ENCODE measurements at places on chromosomes 5 and 9.

GRCh38 chr9:136316896-136317676 lies 10.3 kb upstream of the GPSM1 start:
- no peak for DNase-seq

GRCh38 chr9:27337833-27338526 lies 41.0 kb upstream of the EQTN start:
- peak; percentile 48 for DNase-seq

DNA sequence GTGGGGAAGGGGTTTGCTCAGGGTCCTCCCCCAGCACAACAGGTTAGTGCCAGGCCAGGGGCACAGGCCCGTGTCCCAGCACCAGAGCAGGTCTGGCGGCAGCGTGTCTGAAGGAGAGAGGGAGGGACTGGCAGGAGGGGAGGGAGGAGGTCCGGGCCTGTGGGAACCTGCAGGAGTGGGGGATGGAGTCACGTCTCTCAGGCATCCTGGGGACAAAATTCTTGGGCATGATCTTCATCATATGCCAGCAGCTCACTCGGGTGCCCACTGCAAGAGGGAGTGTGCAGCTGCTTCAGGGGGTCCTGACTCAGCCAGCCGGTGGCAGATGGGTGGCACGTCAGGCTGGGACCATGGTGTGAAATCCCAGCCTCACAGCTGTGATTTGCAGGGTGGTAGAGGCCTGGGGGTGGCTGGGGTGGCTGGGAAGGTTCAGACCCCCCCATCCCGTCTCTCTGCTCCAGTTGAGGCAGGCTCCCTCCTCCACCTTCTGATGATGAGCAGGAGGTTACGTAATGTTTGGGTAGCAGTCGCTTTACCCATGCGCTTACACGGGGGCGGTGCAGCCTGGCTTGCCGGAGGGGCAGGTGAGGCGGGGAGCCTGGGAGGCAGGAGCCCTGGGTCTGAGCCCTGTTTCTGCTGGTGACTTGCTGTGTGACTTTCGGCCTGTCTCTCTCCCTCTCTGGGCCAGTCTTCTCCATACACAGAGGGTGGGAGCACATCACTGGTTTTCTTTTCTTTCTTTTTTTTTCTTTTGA lies 40.5 kb downstream of the NCS1 start:
- peak; percentile 69 for DNase-seq

- no peak for DNase-seq
These were observed 69.7 kb downstream of the MEF2C start for GRCh38 chr5:88813244-88813643.

DNA sequence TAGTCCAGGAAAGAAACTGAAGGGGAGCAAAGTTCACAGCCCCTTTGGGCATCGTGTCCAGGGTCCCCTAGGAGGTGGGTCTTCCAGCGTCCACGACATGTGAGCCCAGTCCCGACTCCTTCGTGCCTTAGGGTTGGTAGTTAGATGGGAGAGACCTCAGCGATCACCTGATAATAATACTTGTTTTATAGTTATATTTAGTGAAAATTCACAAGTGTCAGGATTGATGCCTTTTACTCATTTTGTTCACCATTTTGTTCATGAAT lies 20.1 kb downstream of the SPAAR start:
- no peak for DNase-seq

GRCh38 chr5:151954255-151954654 lies 29.6 kb upstream of the GLRA1 start:
- DNase-seq, result no peak

DNA sequence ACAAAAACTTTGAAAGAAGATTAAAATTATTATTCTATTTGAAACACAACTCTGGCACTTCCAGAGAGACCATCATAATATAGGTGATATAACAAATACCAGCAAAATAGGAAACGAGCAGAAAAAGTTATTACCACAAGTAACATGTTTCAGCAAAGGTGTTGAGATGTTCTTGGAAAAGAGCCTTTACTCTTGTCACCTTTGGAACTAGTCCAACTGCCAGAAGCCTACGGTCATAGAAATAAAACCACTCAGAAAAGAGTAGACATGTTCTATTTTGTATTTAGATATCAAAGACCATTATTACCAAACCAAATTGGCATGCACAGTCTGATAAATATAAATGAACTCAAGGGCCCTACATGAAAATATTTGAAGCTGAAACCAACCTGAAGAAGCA lies 145.0 kb upstream of the DMAC1 start:
- DNase-seq, result no peak

DNA sequence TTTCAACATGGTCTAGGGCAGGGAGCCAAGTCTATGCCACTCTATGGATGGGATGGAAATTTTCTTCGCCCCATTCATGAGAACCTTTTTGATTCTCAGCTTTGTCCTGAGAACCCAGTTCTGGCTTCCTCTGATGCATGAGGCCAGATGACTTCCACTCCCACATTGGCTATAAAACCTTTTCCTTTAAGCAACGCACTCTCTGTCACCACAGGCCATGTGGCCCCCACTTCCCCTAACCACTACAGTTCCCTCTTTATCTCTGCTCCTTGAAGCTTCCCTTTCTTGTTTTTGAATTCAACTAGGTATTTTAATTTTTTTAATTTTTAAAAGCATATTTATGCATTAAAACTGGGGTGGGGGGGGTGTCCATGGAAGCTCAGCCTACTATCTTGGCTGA lies 401.3 kb downstream of the ENC1 start:
- peak; percentile 73 for DNase-seq

DNA sequence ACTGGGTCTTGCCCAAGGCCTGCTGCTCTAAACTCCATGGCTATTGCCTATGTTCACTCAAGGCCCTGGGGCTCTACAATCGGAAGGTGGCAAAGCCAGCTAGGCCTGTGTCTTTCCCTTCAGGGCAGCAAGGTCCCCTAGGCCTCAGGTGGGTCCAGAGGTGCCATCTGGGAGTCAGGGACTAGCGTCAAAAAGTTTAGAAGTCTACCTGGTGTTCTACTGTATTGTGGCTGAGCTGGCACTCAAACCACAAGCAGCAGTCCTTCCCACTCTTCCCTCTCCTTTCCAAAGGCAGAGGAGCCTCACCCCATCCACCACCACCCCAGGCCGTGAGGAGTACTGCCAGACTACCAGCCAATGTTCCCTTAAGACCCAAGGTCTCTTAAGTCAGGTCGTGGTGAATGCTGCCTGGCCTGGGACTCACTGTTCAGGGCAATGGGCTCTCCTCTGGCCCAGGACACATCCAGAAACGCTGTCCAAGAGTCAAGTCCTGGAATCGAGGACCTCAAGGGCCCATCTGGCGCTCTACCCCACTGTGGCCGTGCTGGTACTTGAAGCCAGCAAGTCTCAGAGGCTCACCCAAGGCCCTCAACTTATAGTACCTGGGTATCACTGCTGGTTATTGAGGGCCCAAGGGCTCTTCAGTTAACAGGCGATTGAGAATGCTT lies 13.0 kb upstream of the SARDH start:
- no peak for DNase-seq

GRCh38 chr5:83776437-83777031 lies 55.9 kb upstream of the HAPLN1 start:
- no peak for DNase-seq

All from Ammon's horn (tissue), 1 donor.